ENCODE measurements at places on chromosomes 16 and 17.

DNA sequence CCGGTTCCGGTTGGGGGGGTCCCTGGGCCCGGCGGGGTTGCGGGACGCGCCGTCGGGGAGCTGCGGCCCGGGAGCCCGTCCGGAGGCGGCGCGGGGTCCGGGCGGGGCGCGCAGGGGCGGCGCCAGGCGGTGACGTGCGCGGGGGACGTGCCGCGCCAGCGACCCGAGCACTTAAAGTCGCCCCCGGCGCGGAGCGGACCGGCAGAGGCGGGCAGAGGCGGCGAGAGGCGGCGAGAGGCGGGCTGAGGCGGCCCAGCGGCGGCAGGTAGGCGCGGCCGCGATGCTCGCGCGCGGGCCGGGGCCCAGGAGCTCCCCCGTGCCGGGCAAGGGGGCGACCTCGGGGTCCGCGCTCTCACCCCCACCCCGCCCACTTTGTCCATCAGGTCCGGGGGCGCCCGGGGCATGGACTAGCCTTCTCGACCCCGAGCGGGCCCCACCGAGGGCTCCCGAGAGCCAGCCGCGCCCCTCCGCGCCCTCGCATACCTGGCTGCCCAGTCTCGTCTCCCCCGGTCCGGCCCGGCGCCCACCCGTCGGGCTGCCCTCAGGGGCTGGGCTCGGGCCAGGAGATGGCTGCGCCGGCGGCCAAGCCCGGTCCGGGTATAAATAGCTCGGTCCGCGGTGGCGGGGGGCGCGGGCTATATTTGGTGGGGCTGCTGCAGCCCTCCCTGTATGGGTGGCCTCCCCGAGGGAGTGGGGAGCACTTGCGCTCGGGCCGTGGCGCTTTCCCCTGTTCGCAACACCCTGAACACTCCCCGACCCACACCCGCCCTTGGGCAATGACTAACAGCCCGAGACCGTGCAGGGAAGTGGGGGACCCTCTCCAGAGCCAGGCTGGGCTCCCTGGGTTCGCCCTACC lies at the start of gene SLC16A3:
Gene SLC16A3, plus strand, starts transcription at position 201 of the 856 bp plus-strand sequence. CDS start 6,967 bp downstream, outside the sequence.
- DNase-seq: no peak

- no peak for DNase-seq
Measured at GRCh38 chr17:46115699-46116098, 77.5 kb downstream of the KANSL1 start.

- DNase-seq: no peak
Measured at GRCh38 chr17:10628756-10629155, 28.4 kb downstream of the MYH3 start.

GRCh38 chr16:67111951-67112444 lies 2.3 kb downstream of the PHAF1 start:
- no peak for DNase-seq

DNA sequence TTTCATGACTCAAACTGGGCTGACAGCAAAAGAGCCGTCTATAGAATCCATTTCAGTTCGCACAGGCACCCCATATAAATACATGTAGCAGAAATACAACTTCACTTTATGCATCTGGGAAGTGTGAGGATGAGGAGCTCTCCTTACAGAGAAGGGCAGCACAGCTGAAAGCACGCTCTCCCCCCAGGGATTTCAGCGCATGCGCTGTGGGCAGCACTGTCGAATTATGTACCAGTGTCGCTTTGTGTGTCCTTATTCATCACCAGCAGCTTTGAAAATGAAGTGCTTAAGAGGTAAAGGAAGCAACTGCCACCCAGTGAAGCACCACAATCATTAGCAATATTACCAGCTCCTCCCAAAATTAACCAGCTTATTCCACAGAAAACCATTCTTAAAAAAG lies 39.9 kb downstream of the CEP95 start:
- no peak for DNase-seq

GRCh38 chr17:67770539-67770938 lies 52.8 kb downstream of the NOL11 start:
- DNase-seq: no peak

GRCh38 chr16:64088838-64089237 lies 1033.0 kb downstream of the CDH11 start:
- no peak for DNase-seq

- no peak for DNase-seq
Measured at GRCh38 chr16:777826-778225, 10.4 kb downstream of the RPUSD1 start.

DNA sequence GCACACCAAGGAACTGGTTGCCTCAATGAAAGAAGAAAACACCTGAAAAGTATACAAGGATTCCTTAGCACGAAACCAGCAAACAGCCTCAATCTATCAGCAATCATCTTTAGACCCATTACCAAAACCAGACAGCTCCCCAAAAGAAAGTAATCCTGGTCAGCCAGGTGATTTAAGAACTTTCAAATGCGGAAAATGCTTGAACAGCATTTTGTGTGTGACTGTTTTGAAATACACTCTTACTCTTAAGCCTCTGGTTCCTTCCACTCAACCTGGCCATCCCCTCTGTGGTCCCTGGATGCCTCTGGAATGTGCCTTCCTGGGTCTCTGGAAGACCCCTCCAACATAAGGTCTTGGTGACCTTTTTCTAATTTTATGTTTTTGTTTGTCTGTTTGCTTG lies 70.5 kb upstream of the NOG start:
- no peak for DNase-seq

GRCh38 chr17:32486111-32486700 lies 587 bp upstream of the CDK5R1 start:
- peak; percentile 86 for DNase-seq

GRCh38 chr16:70746040-70746707 lies 54.8 kb downstream of the VAC14 start:
- no peak for DNase-seq
